AG09309 (cell line): ENCODE measurements at places on chromosomes 4 and X.

DNA sequence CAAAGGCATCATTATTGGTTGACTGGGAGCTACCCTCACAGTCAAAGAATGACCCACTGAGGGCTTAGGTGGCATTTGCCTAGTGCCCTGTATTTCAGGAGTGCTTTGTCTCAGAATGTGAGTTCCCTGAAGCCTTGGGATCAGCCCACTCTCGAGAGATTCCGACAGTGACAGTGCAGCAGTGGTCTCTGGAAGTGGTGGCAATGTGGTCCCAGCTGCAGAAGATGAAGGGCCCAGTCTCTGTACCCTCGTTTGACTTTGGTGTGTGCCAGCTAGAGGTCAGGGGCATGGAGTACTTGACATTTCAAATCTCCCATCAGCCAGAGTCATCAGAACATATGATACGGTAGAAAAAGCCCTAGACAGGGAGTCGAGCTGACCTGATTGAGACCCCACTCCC is 153.7 kb downstream of the EFNB1 start:
- DNase-seq, result no peak

GRCh38 chr4:159434114-159434870 is 331.4 kb downstream of the RAPGEF2 start:
- peak; percentile 16 for DNase-seq

DNA sequence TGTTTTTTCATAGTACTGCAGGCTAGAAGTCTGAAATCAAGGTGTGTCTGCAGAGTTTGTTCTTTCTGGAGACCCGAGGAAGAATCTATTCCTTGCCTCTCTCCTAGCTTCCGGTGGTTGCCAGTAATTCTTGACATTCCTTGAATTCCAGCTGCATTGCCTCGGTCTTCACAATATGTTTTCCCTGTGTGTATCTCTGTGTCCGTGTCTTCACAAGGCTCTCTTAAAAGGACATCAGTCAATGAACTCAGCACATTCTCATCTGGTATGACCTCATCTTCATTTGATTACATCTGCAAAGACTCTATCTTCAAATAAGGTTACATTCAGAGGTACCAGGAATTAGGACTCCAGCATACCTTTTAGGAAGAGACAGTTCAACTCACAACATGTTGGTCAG is 163.4 kb downstream of the BANK1 start:
- DNase-seq, result no peak

DNA sequence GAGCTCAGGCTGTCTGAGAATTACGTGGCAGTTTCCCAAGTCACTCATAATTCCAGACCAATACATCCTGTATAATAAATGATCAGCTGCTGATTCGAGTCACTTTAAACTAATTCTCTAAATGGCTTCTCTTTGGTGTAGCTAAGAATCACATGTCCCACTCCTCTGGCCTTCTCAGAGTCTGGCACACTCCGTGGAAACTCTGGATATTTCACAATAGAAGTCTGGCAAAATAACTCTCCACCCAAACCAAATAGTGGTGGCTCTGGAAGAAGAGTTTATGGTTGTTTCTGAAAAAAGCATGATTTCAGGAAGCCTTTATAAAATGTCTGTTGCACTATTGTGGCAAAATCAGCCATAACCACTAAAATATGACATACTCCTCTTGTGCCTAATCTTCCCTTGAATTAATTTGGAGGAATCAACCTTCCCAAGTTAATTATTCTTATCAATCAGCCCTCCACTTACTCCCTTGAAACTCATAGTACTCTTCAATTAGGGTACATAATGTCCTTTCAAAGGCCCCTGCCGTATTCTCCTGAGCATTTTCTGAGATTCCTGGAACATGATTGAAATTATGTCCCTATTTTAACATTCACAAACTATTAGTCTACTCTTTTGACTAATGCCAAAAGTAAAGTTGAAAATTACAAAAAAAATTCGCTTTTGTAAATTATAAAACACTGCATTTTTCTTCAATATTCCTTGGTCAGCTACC is 991.6 kb downstream of the FAT4 start:
- no peak for DNase-seq

DNA sequence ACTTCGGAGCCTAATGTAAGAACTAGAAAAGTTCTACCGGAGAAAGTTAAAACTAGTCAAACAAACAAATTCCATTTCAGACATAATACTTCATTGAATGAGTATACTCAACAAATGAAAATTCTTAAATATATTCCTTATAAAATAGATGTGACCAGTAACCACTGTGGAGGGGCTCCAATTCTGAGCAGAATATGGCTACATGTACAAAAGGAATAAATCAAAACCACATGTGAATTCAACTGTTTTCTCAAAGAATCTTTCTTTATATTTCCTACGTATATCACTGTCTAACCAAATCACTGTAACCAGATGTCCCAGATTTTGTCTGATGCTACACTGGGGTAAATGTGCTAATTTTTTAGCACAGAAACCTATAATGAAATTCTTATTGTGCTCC is 49.0 kb downstream of the HTN1 start:
- DNase-seq, result no peak

DNA sequence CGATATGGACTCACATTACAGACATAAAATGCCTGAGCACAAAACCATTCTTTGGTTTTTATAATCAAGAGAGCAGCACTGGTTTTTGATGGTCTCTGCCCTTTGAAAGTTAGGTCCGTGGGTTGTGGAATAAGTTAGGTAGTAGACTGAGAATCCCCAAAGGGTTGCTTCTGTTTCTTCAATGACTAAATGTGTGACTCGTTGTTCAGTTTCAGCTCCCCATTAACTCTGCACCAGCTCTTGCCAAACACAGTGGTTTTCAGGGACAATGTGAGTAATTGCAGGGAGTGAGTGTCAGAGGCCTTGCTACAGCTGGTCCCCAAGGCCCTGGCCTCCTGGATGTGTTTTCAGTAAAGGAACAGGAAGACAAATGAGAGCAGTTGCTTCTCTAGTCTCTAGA is 24.8 kb downstream of the SMIM20 start:
- DNase-seq, result peak; percentile 52

DNA sequence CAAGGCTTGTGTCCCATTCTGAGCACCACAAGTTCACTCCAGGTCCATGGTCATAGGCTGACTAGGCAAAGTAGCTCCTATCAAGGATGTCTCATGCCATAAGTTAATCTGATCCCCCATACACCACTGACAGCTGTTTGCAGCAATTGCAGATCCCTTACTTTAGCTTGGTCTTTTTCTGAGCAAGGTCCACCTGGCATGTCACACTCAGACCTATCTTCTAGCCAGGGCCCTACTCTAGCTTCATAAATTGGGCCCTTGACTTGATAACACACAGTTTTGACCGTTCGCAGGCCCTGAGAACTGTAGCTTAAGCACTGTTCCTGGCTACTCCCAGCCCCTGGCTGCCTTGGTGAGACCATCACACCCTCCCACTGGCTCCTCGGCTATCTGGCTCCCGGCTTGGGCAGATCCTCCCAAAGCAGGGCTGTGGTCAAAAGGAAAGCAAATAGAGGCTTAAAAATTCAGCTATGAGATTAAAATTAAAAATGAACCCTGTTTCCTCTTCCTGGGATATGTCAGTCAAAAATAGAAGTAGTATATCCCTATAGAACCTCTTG is 427.4 kb downstream of the RAB28 start:
- no peak for DNase-seq

- DNase-seq, result no peak
These were observed 101.9 kb downstream of the SORCS2 start for GRCh38 chr4:7294176-7294756.

DNA sequence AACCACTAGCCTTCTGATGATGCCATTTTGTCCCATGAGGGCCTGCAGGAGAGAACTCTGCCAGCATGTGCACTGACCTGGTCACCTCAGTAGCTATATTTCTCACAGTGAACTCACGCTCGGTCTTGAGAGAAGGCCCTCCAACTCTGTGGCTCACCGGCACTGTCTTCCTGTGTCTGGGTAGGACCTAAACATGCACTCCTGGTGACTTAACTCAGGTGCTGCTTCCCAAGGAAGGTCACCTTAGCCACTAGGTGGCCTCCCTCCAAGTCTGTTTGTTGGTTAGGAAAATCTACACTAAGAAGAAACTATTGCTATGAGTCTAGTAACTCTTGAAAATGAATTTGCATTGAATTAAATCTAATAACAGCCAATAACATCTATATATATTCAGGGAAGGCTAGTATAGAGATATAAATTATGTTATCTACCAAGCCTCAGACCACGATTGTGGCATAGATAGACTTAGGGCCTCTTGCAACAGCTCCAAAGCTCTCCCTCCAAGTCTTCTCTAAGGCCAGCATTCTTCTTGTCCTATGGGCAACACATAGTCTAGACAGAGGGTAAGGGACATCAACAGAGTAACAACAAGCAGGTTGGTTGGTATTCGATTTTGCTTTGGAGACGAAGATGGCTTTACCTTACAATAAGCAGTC is 24.7 kb downstream of the TLR10 start:
- DNase-seq, result no peak

DNA sequence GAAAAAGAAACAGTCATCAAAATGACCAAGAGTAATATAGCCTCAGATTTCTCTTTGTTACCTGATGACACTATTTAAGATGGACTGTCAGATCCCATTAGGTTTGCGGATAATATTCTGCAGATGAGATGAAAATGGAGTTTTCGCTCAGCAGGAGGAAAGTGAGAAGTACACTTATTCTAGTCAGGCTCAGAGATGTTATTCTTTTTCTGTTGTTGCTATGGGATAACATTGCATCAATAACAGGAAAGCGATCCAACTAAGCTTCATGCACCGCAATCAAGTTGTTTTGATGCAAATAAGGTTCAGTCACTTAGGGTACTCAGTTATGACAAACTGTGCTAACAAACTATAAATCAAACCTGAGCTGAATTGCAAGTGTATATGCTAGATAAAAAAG is 415.0 kb downstream of the CCSER1 start:
- DNase-seq, result no peak

DNA sequence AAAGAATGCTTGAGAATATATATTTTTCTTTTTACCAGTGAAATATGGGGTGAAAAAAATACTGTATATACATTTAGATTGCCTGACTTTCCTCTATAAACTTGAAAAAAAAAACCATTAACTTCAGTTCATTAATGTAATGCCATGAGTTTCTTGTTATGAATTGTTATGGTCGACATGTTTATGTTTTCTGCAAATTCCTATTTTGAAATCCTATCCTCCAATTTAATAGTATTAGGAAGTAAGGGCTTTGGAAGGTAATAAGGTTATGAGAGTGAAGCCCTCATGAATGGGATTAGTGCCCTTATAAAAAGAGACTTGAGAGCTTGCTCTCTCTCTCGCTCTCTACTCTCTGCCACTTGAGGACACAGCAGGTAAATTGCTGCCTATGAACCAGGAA is 211.4 kb downstream of the LDB2 start:
- no peak for DNase-seq

- no peak for DNase-seq
These were observed 37.7 kb downstream of the FRYL start for GRCh38 chr4:48742412-48742811.

- DNase-seq, result no peak
These were observed 12.3 kb downstream of the TLR3 start for GRCh38 chr4:186081202-186081807.

- no peak for DNase-seq
These were observed 134.5 kb downstream of the SLIT2 start for GRCh38 chr4:20386001-20386740.

- DNase-seq, result no peak
These were observed 8.4 kb downstream of the UGT8 start for GRCh38 chr4:114607056-114607455.

DNA sequence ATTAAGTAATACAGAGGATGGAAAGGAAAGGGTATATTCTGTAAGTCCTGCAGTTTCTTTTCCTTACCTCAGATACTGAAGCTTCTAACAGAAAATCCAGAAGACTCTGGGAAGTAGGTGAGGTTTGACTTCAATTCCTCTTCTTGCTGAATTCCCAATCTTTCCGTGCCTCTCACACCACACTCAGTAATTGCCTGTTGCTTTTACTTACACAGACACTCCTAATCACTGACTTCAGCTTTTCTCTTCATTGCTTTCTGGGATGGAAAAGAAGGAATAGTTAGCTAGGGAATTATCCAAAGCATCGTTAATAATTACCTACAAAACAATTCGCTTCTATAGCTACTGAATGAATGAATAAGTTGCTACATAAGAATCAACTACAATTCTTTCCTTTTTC is 163.6 kb downstream of the FBXO8 start:
- no peak for DNase-seq

- no peak for DNase-seq
These were observed 629.7 kb downstream of the STIM2 start for GRCh38 chr4:27490315-27490714.

GRCh38 chr4:39792529-39792928 is 94.6 kb downstream of the UBE2K start:
- DNase-seq, result no peak

DNA sequence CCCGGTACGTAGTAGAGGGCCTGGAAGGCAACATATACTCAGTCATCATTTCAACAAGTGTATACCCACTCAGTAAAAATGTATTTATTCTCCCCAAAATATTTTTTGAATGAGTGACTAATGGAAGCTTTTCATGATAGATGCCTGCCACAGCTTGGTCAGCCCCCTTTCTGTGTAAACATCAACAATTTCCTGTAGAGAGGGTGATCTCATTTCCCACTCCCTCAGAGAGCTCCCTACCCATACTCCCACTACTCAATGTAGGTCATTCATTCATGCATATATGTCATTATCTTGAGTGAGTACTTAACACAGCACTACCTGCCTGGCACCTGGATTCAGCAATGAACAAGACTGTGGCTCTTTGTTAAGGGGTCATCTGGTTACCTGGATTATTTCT is 81.9 kb downstream of the STK32B start:
- DNase-seq, result no peak

DNA sequence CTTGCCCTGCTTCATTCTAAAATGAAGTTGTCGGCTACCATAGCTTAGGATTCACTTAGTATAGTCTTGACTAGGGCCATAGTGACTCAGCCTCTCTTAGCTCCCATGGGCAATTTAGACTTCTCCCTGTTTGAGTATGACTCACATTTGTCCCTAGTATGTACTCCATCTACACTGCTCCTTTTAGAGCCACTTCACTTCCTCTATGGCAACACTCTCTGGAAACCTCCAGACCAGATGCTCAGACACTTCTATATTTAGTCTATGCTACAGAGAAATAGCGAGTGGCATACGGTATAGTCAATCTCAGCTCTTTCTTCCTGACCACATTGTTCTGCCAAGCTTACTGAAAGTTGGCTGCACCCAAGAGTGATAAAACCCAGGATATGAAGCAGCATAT is 11.2 kb downstream of the MEPE start:
- DNase-seq, result peak; percentile 61

DNA sequence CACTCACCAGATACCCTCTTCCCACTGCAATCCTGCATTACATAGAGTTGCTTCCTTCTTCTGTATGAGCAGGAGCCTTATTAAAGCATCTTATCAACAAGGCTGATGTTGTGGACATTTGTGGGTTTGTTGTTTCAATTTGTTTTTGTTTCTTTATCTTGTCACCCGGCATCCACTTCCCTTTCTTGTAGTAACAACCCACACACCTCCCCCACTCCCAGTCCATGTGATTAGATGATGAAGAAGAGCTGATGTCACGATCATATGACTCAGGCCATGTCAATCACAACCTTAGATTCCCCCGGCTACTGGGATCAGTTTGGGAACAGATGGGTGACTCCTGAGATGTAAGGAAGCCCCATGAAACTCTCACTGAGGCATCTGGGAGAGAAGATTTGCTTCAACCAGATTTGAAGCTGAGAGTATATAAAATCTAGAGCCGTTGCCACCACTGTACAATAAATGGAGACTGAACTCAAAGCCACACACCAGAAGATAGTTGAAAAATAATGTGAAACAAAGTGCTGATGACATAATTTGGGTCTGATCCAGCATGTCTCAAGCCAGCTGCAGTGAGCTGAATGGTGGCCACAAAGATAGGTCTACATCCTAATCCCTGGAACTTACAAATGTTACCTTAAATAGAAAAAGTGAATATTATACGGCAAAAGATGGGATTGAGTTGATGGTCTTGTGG is 34.1 kb upstream of the SRD5A3 start:
- no peak for DNase-seq
